ENCODE measurements at places on chromosomes 11 and 22.

DNA sequence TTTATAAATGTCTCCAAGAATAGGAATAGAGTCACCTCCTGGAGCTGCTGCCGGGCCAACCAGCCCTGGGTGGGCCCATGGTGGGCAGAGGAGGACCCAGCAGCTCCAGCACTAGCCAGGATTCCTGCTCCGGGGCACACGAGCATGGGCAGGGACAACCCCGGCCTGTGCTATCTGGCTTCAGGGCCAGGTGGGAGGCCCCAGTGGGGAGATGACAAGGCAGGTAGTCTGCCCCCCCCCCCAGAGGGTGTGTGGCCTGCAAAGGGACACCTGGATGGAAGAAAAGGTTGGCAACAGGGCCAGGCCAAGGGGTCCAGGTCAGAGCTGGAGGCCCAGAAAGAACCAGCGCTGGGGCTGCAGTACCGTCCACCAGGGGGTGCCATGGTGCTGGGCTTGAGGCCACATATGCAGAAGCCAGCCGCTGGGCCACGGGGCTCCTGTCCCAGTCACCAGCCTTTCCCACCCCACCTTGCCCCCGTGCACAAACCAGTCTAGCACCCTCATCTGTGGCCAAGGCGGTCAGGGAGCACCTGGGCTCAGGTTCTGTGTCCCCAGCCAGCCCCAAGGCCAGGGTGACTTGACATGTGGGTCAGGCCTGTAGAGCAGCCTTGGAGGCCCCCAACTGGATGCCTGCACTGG lies 3.4 kb downstream of the TSPAN32 start:
- DNase-seq, result peak; percentile 68

DNA sequence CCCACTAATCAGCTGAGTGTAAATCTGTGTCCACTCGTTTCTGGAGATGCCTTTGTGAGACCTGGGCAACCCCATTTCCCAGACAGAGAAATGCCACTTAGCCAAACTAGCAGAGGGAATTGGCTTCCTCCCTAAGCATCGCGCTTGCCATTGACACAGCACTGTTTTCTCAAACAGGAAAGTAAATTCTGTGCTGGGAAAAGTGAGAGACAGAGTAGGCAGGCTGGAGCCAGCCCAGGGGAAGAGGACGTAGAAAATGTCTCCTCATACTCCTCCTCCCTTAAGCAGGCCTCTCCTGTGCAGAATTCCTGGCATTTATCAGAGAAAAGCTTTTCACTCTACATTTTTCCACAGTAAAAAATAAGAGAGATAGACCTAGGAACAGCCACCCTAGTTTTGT lies 99.1 kb upstream of the AMOTL1 start:
- no peak for DNase-seq

DNA sequence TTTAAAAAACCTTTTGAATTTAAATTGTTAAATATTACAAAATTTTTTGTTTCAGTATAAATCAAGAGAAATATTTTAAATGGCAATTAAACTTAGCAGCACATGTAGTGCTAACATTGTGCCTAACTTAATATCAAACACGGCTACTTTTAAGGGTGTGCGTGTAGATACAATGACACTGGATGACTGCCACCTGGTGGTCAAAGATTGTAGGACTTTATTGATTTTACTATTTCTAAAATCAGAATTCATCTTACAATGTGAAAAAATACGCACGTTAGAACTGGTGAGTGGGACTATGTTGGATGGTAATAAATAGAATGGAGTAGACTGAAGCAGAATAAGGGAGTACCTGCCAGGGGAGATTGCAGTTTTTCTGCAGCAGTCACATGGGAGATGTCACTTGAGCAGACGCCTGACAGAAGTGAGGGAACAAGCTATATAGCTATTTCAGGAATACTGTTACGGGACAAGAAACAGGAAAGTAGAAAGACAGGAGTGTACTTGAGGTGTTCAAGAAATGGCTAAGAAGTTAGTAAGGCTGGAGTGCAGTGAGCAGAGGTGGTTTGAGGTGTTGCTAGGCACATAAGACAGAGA lies 52.9 kb downstream of the UVRAG start:
- DNase-seq, result peak; percentile 43

- no peak for DNase-seq
Measured at GRCh38 chr11:45301537-45302246, 15.6 kb upstream of the SYT13 start.

All from fibroblast of skin of abdomen (primary cell).